ENCODE measurements at places on chromosomes 1 and 21.
A peak's percentile ranks its signal among the peaks of the same experiment; 100 is the strongest.

DNA sequence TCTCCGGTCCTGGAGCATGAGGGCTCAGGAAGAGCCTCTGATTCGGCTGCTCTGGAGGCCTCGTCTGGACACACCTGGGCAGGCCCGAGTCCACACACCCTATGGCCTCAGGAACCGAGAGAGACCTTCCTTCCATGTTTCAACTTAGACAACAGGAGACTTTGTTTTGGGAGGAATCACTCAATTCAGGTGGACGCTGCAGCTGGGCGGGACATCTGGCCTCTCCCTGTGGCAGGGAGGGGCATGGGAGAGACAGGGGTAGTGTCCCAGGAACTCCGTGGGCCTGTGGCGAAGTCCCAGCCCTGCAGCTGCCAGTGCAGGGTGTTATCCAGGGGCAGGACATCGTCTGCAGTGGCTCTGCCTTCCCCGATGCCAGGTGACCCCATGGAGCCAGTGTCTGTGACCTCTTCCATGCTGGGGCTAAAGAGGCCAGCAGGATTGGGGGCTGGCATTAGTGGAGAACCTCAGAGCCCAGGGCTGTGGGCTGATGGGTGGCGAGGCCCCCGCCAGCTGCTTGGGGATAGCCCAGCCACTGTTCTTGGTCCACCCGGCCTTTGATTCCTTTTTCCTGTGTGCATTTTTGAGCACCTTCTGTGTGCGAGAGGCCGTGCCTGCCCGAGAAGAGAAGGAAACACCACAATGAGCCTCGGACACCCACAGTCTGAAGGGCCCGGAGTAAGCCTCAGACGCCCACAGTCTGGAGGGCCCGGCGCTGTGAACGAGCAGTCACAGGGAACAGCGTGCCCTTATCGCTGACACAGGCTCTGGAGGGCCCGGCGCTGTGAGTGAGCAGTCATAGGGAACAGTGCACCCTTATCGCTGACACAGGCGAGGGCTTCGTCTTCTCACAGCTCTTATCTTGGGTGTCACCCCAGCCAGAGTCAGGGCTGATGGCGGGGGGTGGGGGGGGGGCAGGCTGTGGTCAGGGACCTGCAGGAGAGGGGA is 6.2 kb downstream of the COL18A1 start:
- no peak for DNase-seq

DNA sequence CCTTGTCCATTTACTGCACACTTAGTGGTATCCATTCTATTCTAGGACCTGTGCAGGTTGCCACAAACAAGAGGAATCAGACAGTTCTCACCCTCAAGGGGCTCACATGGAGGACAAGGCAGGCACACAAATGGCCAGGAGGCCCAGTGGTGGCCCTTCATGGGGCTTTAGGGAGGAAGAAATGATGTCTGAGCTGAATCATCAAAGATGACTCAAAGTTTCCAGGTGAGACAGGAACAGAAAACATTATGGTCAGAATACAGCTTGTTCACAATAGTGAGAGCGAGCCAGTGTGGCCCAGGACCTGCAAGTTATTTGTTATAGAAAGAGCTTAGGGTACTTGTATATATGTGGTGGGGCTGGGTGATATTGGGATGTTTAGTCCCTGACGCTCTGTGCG is 26.4 kb downstream of the SHISAL2A start:
- DNase-seq: peak; percentile 44

DNA sequence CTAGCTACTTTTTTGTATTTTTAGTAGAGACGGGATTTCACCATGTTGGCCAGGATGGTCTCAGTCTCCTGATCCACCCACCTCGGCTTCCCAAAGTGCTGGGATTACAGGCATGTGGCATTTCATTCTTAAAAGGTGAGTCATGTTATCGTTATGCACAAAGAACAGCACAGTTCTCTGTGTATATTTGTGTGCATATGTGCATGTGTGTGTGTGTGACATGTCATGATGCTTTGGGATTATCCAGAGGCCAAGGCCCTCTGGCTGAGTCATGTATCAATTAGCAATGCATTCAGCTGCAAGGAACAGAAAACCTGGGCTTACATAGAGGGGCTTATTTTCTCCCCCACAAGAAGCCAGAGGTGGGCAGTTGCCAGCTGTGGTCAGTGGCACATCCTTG is 301.7 kb upstream of the KAZN start:
- no peak for DNase-seq

- no peak for DNase-seq
Measured at GRCh38 chr1:14190508-14190907, 408.0 kb upstream of the KAZN start.

DNA sequence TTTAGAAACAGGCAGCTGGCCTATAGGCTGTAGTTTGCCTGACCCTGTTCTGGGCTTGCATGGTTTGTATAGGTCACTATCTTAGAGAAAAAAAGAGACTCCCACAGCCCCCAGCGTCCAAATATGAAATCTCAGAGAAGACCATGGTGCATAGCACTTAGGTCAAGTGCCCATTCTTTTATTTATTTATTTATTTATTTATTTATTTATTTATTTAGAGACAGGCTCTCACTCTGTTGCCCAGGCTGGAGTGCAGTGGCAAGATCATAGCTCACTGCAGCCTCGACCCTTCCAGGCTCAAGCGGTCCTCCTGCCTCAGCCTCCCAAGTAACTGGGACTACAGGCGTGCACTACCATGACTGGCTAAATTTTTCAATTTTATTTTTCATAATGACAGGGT is 50.8 kb upstream of the ARTN start:
- DNase-seq: no peak

DNA sequence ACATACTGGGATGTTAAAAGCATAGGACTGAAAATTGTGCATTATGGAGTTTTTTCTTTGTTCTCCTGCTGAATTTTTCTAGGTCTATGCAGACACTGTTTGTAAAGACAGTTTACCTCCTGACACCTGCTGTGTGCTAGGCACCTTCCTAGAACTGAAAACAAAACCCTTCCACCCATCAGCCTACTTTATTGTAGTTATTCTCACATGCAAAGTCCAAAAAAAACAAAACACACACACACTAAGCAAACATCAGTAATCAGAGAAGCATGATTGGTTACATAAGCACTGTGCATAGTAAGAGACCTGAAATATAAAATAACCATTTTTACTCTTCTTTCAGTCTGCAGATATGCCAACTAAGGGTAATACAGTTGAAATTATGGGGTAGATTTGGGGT is 195.1 kb downstream of the CRB1 start:
- no peak for DNase-seq

- no peak for DNase-seq
Measured at GRCh38 chr21:37566790-37567615, 200.4 kb downstream of the DYRK1A start.

- DNase-seq: no peak
Measured at GRCh38 chr1:177944016-177944949, 25.6 kb downstream of the SEC16B start.

DNA sequence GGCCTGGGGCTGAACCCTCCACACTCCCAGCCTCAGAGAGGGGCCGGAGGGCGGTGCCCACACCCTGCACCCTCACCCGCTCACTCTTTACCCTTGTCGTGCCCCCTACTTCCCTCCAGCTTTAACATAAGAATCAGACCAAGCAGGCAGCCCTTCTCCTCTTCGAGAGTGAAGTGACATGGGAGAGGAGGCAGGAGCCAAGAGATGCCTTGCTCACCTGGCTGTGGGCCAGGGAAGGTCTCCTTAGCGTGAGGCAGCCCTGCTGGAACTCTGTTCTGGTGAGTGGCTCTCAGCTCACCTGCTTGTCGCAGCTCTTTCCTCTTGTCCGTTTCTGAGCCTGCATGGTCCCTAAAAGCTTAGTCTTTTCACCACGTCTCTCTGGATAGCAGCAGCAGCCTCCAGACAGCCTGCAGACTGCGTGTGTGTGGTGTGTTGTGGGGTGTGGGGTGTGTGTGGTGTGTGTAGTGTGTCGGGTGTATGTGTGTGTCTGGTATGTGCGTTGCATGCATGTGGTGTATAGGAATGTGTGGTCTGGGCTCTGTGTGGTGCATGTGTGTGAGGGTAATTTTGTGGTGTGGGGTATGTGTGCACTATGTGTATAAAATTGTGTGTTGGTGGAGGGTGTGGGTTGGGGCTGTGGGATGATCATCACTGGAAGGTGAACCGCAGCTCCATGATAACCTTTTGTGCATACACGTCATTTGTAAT is 86.7 kb downstream of the CCDC185 start:
- no peak for DNase-seq

- DNase-seq: no peak
Measured at GRCh38 chr1:89962742-89963075, 32.2 kb upstream of the ZNF326 start.

DNA sequence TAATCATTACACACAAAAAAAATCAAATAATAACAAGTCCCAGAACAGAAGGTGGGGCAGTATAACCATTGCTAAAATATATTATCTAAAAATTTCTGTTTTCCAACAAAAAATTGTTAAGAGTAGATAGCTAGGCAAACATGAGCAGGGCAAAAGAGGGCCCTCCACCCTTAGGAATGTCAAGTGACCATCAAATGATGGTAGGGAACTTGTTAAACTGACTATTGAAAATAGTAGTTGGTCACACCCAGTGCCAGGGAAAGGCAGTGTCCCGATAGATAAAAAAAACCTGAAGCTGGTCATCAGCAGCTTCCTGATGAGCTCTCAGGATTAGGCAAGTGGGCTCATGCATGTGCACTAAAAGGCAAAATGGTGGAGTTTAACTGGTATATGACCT is 18.4 kb upstream of the COP1 start:
- DNase-seq: no peak

GRCh38 chr1:51506537-51506936 is 12.5 kb downstream of the EPS15 start:
- peak; percentile 16 for DNase-seq

DNA sequence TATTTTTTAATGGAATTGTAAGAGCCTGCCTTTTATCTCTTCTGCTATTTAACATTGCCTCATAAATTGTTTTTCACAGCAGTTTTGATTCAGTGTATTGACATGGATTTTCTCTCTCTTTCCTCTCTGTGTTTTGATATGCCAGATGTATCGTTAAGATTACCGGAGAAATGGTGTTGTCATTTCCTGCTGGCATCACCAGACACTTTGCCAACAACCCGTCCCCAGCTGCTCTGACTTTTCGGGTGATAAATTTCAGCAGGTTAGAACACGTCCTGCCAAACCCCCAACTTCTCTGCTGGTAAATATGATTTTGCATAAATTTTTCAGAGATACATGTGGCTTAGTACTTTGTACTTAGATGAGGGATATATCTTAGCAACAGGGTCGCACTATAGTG is 23.1 kb upstream of the DYNLT5 start:
- DNase-seq: peak; percentile 98

GRCh38 chr1:204255966-204256365 is 42.2 kb upstream of the GOLT1A start:
- DNase-seq: no peak

DNA sequence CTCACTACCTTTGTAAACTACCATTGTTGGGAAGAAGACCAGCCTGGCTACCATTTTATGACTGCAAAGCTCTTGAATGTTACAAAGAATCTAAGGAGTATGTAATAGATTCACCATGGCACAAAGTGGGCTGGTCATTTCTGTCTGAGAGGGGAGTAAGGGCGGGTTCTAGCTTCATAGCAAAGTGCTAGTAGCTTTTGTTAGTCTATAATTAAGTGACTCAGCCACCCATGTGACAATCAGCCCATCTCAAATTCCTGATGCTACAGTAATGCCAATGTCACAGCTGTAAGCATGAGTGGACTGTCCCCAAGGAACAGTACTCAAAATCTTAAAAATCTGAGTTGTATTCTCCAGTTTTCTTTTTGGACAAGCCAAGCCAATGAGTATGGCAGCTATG is 15.4 kb upstream of the OTUD3 start:
- no peak for DNase-seq

DNA sequence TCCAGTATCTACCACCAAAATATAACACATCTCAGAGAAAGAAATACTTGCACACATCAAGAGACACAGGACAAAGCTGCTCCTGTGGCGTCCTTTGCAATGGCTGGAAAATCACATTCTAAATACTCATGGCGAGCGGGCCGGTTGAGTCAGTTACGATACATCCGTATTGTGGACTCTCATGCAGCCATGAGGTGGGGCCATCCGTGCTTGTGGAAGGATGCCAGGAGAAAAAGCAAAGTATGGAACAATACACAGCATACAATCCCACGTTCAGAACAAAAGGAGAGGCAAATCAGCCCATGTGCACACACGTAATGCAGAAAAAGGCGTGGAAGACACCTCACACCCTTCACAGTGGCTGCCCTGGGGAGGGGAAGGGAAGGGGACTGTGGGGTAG is 13.1 kb downstream of the ATP13A2 start:
- DNase-seq: peak; percentile 53

DNA sequence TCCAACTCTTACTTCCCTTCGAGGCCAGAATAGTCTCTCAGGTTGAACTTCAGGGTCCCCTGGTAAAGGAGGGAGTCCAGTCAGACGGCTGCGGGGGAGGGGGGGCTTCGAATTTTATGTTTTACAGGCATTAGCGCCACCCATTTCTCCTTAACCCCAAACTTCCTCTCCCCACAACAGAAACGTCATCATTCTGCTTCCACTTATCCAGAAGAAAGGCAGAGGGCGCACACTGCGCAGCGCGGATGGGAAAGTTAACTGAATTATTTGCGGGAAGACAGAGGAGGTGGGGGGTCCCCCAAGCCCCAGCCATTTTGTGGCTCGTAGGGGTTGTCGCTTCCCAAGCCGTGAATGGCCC is 529 bp upstream of the PRMT2 start:
- DNase-seq: peak; percentile 89

DNA sequence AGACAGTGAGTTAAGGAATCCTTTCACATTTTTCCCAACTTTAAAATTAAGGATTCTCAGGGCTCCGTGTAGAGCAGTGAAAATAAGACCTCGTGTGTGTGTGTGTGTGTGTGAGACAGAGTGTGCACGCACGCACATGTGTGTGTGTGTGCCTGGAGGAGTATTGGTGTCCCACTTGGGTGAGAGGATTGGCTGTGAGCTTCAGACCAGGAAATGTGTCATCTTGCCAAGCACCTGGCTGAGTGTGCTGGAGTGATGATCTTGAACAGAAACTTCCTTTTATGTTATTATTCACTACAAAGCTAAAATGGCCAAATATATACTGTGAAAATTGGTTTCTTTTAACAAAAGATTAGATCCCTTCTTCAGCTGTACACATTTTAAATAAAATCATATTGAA is 35.2 kb upstream of the NTPCR start:
- no peak for DNase-seq

- no peak for DNase-seq
Measured at GRCh38 chr1:238324211-238324864, 433.6 kb upstream of the ZP4 start.

DNA sequence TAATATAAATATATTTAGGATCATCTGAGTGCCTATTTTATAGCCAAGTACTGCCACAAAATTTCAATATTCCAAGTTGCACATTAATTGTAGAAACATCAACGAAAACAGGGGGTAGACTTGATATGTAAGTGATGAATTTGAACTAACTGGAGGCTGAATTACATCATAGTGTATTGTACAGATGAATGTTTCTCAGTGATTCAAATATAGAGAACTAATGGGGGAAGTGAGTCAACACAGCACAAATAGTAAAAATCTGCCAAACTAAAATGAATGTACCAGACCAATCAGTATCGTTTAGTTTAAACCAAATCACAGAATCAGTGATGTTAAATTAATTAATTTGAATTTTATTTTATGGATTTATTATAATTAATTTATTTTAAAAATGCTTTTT is 42.8 kb downstream of the RTCA start:
- DNase-seq: peak; percentile 80

GRCh38 chr1:50898773-50899172 is 61.3 kb downstream of the FAF1 start:
- DNase-seq: no peak
